ENCODE measurements at places on chromosomes 7 and 10.

DNA sequence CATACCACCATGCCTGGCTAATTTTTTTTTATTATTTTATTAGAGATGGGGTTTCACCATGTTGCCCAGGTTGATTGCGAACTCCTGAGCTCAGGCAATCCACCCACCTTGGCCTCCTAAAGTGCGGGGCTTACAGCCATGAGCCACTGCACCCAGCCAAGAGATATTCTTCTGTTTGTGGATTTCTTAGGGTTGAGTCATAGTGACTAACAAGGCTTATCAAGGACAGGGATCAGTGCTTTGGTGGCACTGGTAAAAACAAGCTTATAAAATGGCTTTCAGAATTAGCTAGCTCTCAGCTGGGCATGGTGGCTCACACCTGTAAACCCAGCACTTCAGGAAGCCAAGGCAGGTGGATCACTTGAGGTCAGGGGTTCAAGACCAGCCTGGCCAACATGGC, 122.4 kb downstream of the ZNF248 start:
- no peak for DNase-seq

DNA sequence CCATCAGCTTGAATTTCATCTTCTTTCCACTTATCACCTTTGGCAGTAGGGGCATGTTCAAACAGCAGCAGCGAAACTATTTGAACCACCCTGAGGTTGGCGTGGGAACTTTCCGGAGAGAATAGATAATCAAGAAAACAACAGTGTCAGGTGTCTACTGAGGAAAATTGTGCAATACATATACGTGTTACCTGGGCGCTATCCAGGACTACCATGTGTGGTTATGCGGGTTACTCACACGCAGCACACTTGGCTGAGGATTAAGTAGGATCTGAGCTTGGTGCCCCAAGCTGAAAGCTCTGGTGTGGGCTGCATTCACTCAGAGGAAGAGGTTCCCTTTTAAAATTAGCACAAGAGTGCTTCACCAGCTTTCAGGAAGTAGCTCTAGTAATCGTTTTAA, 8.8 kb upstream of the ABI1 start:
- no peak for DNase-seq

- DNase-seq: no peak
Observed at GRCh38 chr7:90842430-90842788, 246.3 kb downstream of the CDK14 start.

DNA sequence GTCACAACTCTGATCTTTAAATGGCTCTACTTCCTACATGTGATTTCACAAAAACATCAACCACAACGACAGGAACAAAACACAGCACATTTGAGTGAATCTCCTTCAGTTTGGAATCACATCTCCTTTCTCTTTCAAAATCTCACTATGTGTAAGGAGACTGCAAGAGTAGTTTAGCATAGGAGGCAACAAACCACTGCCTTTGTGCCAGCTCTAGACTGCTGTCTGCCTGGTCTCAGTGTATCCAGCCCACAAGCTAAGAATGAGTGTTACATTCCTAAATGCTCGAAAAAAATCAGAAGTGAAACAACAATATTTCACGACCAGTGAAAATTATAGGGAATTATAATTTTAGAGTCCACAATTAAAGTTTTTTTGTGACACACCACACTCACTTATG, 217.0 kb upstream of the STEAP4 start:
- DNase-seq: no peak

GRCh38 chr7:75611557-75612178, 119.5 kb downstream of the SPDYE5 start:
- no peak for DNase-seq

GRCh38 chr7:69654849-69655707, 56.8 kb downstream of the AUTS2 start:
- no peak for DNase-seq

Data from BJ (cell line).